ENCODE measurements at places on chromosomes 4 and X.
A peak's percentile ranks its signal among the peaks of the same experiment; 100 is the strongest.

- DNase-seq, result peak; percentile 6
These were observed 201.1 kb upstream of the BCOR start for GRCh38 chrX:40298572-40299479.

DNA sequence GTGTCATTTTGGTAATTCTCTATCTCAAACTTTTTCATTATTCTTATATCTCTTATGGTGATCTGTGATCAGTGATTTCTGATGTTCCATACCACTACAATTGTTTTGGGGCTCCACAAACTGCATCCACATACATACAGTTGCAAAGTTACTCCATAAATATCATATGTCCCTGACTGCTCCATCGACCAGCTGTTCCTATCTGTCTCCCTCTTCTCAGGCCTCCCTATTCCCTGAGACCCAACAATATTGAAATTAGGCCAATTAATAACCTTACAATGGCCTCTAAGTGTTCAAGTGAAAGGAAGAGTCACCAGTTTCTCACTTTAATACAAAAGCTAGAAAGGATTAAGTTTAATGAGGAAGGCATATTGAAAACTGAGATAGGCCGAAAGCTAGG is 108.7 kb downstream of the ANAPC10 start:
- no peak for DNase-seq

GRCh38 chr4:2961811-2962441 is 1.3 kb downstream of the NOP14 start:
- DNase-seq, result no peak

GRCh38 chrX:65451663-65452062 is 82.9 kb downstream of the LAS1L start:
- DNase-seq, result peak; percentile 19

DNA sequence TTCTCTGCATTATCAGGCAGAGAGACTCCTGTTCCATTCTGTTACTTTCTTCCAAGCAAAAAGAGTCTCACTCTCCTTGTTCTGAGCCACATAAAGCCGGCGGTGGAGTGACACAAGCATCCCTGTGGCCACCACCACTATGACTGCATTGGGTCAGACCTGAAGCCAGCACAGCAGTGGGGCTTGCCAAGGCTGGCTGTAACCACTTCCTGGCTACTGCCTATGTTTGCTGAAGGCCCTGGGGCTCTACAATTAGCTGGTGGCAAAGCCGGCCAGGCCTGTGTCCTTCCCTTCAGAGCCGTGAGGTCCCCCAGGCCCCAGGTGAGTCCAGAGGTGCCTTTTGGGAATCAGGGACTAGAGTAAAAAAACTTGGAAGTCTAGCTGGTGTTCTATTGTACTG is 31.8 kb downstream of the PLAC8 start:
- DNase-seq, result no peak

- no peak for DNase-seq
These were observed 12.6 kb downstream of the PPA2 start for GRCh38 chr4:105461221-105461620.

GRCh38 chrX:113868177-113868576 is 715.7 kb upstream of the HTR2C start:
- DNase-seq, result no peak

DNA sequence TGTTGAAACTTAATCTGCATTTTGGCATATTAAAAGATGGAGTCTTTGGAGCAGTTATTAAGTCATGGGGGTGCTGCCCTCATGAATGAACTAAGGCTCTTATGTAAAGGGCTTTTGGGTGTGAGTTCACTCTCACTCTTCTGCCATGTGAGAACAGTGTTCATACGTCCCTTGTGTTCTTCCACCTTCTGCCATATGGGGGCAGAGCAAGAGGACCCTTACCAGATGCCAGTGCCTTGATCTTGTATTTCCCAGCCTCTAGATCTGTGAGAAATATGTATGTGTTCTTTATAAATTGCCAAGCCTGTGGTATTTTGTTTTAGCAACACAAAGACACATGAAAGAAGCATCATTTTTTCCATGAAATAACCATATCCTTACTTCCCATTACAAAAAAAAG is 213.9 kb downstream of the SPOCK3 start:
- peak; percentile 18 for DNase-seq

GRCh38 chrX:115503099-115503498 is 57.9 kb upstream of the PLS3 start:
- DNase-seq, result no peak

DNA sequence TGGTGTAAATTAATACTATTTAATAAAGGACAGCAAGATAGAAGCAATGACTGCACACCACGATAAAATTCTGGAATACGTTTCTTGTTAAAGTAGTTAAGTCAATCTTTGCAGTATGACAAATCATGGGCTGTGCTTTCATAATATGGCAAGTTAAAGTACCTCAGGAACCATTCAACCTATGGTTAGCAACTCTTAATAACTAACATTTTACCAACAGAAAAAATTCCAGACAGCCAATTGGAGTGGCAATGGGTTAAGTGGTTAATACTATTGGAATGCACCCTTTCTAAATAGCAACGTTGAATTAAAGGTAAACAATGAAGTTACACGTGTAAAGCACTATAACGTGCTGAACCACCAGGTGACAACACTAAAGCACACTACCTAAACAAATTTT is 72.4 kb upstream of the ZCCHC13 start:
- no peak for DNase-seq

GRCh38 chrX:29687687-29688086 is 527.7 kb upstream of the MAGEB2 start:
- DNase-seq, result peak; percentile 58

- DNase-seq, result no peak
These were observed at the start of gene PALLD for GRCh38 chr4:168496834-168497233. TSS of gene PALLD (plus strand) at chr4:168497052.

GRCh38 chrX:30714138-30714537 is 60.9 kb downstream of the GK start:
- no peak for DNase-seq

- DNase-seq, result no peak
These were observed 81.1 kb downstream of the ATRX start for GRCh38 chrX:77704881-77705280.

- DNase-seq, result no peak
These were observed 857.4 kb downstream of the FAT4 start for GRCh38 chr4:126172126-126172525.

- no peak for DNase-seq
These were observed 10.7 kb downstream of the SEC24B start for GRCh38 chr4:109444182-109444844.

DNA sequence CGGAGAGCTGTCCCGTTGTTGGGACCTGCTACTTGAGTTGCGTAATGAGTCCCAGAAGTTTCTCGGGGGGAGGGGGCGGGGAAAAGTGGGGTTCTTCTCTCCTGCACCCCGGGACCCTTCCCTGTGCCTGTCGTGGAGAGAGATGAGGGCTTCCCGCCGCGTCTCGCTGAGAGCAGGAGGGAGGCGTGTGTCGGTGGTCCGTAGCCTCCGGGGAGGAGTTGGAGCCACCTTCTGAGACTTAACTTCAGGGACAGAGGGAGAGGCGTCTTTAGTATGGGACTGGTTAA is 698 bp downstream of the AFF1 start:
- DNase-seq, result no peak

GRCh38 chr4:80492761-80493160 is 157.2 kb downstream of the CFAP299 start:
- DNase-seq, result no peak

- DNase-seq, result no peak
These were observed 739 bp downstream of the SLC49A3 start for GRCh38 chr4:687971-688853.

DNA sequence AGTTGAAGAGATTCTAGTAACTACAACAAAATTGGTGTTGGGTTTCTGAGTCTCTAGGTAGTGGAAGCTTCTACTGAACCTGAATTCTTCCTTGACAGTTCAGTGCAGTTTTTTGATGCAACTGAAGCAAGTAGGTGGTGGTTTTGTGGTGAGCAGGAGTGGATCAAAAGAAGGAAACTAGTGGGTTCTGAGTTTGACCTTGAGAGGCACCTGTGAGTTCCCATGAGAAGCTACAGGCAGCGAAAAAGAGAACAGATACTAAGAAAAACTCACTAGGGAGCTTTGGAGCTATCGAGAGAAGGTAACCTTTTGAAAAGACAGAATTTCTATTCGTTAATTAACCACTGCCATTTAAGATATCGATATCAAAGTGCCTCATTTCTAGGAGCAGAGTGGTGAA is 145.2 kb downstream of the PDHA2 start:
- DNase-seq, result no peak

GRCh38 chrX:79107891-79108718 is 36.4 kb upstream of the GPR174 start:
- peak; percentile 37 for DNase-seq

DNA sequence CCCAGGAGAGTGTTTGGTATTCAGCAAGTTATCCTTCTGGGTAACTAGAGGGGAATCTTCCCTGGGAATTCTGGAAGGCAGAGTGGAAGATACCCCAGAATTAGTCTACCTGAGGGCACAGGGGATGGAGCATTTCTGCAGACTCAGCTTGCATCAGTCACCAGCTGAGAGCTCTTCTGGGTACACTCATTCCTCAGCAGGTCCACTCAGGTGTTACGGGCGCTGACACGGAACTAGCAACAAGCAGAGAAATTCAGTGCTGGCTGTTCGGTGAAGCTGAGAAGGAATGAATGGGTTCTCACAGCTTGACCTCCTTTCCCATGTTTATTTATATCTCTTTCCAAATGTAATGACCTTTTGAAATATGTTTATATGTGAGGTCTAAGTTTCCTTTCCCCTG is 106.0 kb upstream of the PNPLA4 start:
- DNase-seq, result no peak

- DNase-seq, result peak; percentile 7
These were observed 1.6 kb upstream of the SETD7 start for GRCh38 chr4:139557556-139558110.

GRCh38 chr4:3773552-3774001 is 7.4 kb downstream of the ADRA2C start:
- DNase-seq, result no peak

- no peak for DNase-seq
These were observed 10.0 kb downstream of the FAM184B start for GRCh38 chr4:17771284-17771908.

- no peak for DNase-seq
These were observed 190.1 kb upstream of the HS3ST1 start for GRCh38 chr4:11618666-11619282.

DNA sequence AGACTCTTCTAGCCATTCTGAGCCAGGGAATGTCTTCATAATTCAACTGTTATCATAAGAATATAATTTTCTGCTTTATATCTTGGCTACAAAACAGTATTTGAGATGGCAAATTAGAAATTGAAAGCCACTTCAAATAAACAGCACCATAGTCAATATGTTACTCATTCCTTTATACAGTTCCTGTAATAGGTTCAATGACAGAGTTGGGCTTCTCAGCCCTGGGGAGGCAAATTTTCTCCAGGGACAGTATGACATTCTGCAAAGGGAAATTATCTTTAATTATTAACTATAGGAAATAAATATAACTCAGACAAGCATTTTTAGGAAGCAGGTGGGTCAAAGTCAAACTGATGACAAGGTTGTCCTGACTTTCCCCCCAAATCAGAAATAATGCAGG is 71.9 kb upstream of the RPS6KA6 start:
- DNase-seq, result no peak
